GM23248 (cell line): ENCODE measurements at places on chromosomes 4 and X. TPM values are rescaled to one million over a fixed set of nuclear protein-coding genes. Genes with fewer than 3 reads are reported as not detected.

DNA sequence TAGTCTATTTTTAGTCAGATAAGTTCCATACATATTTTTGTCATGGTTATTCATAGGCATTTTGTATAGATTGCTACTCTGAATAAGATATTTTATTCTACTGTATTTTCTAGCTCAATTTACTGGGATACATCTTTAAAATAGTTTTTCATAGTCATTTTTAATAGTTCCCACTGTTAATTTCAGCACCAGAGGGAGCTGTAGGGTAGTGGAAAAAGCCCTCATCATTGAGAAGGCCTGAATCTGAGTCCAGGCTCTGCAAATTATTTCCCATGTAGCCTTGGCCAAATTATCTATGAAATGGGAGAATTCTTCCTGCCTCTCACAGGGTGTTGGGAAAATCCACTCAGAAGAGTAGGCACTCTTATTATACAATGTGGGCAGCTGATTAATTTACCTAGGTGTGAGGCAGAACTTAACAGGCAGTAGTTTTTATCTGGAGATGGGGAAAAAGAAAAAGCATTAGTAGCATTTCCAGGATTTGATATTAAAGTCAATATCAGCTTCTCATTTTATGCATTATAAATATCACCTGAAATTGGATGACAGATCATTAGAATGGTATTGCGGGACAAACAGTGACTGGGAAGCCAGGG is 102.9 kb upstream of the PAQR3 start:
- peak; percentile 57 for DNase-seq

The GRIA2 gene
- not detected in 2 replicates for total RNA-seq

The FAM47E gene
- total RNA-seq: not detected in 2 replicates

The FHDC1 gene
- 0.22 and 0.25 TPM in 2 replicates for total RNA-seq

The LAMP2 gene
- 155 and 175 TPM in 2 replicates for total RNA-seq

DNA sequence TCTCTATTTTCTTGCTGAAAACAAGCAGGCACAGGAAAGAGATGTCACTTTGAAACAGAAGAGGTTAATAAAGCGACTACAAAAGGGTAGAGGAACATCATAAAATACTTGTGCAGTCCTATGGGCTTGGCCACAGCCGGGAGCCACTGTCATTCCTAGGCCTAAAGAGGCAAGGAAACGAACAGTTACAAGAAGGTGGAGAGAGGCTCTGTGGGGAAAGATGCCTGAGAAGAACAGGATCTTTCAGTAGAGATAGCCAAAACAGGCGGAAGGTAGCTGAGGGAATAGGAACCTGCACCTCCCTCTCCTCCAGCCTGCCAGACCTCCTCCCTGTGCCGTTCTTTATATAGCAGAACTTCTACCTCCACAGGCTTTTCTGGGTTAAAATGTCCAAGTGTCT is 57.4 kb upstream of the ARSJ start:
- no peak for DNase-seq

GRCh38 chrX:123927845-123928244 is 33.7 kb upstream of the STAG2 start:
- no peak for DNase-seq

GRCh38 chr4:165398570-165398969 is 19.8 kb downstream of the CPE start:
- DNase-seq: peak; percentile 19

The ELK1 gene
- total RNA-seq: 35.3 and 46.6 TPM in 2 replicates

DNA sequence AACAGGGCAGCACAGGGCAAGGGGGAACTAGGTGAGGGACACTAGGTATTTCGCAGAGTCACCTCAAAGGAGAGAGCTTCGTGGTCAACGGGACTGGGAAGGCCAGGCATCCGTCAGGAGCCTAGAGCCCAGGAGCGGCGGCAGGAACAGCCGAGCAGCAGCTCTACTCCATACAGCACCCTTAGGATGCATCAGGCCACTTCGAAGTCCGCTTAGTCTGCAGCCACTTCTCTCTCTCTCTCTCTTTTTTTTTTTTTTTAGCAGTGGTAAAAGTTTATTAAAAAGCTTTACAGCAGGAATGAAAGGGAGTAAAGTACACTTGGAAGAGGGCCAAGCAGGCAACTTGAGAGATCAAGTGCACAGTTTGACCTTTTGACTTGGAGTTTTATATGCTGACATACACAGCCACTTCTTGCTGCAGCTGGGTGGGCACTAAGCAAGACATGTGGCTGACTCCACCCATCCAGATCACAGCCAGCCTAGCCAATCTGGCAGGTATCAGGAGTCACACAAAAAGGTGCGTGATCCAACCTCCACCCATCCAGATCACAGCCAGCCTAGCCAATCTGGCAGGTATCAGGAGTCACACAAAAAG is 209.7 kb upstream of the RADX start:
- no peak for DNase-seq

GRCh38 chr4:140130677-140131076 is 23.3 kb downstream of the MAML3 start:
- DNase-seq: peak; percentile 93

- DNase-seq: peak; percentile 82
Observed at GRCh38 chr4:101277671-101278070, 69.7 kb downstream of the PPP3CA start.

- DNase-seq: no peak
Observed at GRCh38 chrX:6693051-6693450, 158.1 kb upstream of the VCX3A start.

- no peak for DNase-seq
Observed at GRCh38 chrX:68355629-68355920, 77.7 kb downstream of the OPHN1 start.

The SCD5 gene
- total RNA-seq: 37.6 and 39.8 TPM in 2 replicates

DNA sequence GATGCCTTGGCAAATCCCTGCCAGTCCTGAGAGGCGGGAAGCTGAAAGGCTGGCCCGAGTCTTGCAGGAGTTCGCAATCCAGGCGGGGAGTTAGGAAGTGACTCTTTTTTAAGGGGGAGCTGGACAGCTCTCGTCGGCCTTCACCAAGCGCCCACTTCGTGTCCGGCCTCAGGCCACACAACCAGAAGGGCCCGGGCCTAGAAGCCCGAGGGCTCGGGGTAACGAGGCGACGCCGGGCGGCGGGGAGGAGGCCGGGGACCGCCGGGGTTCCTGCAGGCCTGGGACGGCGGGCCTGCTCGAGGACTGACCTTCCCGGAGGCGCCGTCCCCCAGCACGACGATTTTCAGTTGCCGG is 395 bp downstream of the RAB28 start:
- peak; percentile 91 for DNase-seq

GRCh38 chr4:27966664-27967063 is 1106.0 kb downstream of the STIM2 start:
- no peak for DNase-seq

The GATB gene
- 18.0 and 18.3 TPM in 2 replicates for total RNA-seq

DNA sequence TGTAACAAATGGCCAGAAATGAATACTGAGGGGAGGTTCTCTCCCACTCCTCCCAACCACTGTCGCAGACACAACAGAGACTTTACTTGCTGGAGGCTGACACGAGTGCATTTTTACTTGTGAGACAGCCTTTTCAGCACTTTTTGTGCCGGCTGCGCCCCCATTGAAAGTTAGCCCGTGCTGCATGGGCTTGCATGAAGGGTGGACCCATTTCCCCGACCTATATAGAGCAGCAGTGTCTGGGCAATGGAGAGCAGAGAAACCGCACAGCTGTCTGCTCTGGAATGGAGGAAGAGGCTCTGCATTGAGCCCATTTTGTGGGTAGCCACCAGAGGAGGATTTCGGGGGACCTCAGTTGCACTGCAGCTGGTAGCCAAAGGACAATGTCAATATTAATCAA is 208.8 kb downstream of the UGT8 start:
- no peak for DNase-seq

The CT47B1 gene
- total RNA-seq: not detected in 2 replicates

GRCh38 chr4:131370846-131371245 is 1778.2 kb upstream of the PCDH10 start:
- DNase-seq: no peak

- DNase-seq: peak; percentile 58
Observed at GRCh38 chr4:26242451-26242850, 78.4 kb upstream of the RBPJ start.

DNA sequence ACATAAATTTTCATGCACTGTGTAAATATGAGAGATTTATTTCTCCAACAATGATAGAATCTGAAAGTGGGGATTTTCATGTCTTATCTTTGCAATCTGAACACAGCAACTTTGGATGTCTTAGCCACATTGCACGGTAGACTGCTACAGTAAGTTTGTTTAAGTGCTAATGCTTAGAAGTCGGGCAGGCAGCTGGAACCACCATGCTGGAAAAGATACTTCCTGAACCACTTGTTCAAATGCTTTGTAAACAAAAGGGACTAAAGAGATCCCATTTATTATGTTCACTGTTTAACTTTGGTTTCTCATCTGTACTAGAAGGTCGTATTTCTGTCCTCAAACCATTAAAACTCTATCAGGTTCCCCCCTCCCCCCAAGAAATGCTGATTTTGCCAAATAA is 555.9 kb upstream of the DIPK2B start:
- DNase-seq: no peak

- no peak for DNase-seq
Observed at GRCh38 chr4:99821918-99822503, 5.4 kb downstream of the DAPP1 start.

GRCh38 chr4:46390355-46391058 is 579 bp upstream of the GABRA2 start:
- no peak for DNase-seq

The TLR2 gene
- total RNA-seq: not detected in 2 replicates

DNA sequence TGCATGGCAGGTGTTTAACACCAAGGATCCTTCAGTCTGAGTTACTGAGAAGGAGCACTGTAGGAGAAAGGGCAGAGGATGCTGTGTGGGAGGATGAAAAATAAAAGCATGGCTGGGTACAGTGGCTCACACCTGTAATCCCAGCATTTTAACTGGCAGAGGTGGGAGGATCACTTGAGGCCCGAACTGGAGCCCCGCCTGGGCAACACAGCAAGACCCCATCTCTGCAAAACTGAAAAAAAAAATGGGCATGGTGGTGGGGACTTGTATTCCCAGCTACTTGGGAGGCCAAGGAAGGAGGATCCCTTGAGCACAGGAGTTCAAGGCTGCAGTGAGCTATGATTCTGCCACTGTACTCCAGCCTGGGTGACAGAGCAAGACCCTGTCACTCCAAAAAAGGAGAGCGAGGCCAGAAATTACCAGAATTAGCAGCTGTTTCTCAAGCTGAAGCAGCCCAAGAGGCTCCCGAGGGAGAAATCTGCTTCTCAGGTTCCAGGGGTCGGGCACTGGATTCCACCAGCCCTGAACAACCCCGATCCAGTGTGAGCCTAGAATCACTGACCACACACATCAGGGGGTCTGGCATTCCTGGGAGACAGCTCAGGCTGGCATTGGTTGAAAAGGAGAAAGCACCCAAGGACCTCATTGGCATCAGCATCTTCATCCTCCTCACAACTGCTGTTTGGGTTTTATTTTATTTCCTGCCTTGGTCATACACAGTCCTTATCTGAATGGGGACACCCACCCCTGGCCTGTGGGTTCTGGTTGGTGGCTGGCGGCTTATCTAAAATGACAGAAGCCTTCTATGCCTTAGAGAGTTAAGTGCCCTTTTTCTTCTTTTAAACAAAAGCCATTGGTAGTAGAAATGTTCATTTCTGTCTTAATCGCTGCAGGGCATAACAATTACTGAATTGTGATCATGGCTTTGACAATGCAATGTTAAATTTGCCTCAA is 66.3 kb upstream of the TRIM2 start:
- no peak for DNase-seq
